ENCODE measurements at places on chromosomes 3 and 15.

DNA sequence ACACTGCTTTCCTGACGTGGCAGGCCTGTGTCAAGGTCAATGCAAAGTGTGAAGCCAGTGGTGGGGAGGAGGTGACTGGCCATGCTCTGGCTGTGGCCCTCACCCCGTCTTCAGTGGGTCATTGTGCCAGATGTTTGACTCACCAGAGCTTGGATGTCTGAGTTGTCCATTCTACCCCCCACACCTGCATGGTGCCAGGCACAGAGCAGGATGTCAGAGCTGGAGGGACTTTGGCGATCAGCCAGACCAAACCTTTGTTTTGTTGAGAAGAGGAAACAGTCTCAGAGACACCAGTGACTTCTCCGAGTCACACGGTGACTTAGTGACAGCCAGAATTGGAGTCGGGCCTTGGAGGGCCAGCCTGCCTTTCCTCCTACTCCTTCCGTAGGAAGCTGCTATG is 49.5 kb downstream of the SMAD6 start:
- no peak for DNase-seq

GRCh38 chr15:60720493-60721256 is 241.7 kb upstream of the ICE2 start:
- DNase-seq = no peak

DNA sequence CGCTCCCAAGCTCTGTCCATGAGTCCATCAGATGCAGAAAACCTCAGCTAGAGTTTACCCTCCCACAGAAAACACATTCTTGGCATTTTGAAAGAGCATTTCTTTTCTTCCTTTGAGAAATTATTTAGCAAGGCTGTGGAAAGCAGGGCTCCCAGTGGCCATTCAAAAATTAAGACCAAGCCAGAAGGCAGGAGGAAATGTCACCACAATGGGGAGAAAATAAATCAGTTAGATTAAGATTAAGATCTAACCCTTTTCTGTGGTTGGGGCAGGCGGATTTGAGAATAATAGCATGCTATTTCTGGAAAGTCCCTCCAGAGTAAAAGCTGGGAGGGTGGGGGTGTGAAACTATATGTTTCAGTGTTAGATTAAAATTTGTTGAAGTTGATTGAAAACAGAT is 20.2 kb downstream of the LRIG1 start:
- DNase-seq = no peak

DNA sequence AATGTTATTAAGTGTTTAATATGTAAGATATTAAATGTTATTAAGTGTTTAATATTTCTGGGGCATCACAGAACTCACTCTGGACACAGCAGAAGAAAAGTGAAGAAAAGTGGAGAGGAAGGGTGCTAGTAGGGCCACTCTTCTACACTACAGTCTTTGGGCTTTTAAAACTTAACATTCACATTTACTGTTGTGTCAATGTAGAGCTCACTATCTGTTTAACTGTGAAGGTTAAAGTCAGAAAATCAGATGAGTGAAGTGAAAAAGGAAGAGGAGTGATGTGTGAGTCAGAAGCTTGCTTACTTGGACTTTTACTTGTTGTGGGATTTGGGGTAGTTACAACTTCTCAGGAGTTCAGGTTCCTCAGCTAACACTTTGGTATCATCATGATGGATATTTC is 145.3 kb upstream of the DNAJC19 start:
- no peak for DNase-seq

DNA sequence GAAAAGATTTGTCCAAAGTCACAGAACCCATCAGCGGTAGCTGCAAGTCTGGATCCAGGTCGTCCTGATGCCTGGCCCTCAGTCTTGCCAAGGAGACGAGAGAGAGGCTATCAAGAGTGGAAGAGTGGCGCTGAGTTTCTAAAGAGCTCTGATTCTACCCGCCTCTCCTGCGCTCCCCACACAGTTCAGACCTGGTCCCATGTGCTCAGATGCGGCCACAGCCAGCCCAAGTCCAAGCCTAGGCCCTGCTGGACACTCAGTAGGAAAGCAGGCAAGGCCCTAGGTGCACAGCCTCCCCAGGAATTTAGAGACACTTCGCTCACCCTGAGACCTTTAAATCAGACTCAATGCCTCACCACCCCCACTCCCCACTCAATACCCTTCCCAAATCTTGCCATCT is 32.4 kb downstream of the CCDC12 start:
- DNase-seq = no peak

DNA sequence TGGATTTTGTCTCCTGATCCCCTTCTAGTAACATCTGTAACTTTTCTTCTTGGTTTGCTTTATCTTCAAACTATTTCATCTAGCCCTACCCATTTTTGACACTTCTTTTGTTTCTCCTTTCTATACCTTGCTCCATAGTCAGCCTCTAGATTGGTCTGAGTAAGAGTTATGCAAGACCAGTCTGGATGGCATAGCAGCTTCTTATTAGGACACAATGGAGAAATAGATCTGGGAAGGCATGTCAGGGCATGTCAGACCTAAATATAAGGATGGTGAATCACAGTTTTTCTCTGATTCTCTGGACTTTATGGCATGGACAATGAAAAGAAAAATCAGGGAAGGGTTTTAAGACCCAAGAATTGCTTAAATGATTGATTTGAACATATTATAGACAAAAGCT is 452.5 kb downstream of the RAP2B start:
- peak; percentile 80 for DNase-seq

All from RWPE1 (cell line).